Caki2 (cell line): ENCODE measurements at places on chromosomes 3 and 15. TPM values are rescaled to one million over a fixed set of nuclear protein-coding genes. Genes with fewer than 3 reads are reported as not detected.
A peak's percentile ranks its signal among the peaks of the same experiment; 100 is the strongest.

GRCh38 chr15:70341566-70341965 lies 243.8 kb upstream of the TLE3 start:
- DNase-seq: no peak

NME9 gene
- total RNA-seq: 0.57 TPM in 1 of 2 replicates, not detected in the other

DNA sequence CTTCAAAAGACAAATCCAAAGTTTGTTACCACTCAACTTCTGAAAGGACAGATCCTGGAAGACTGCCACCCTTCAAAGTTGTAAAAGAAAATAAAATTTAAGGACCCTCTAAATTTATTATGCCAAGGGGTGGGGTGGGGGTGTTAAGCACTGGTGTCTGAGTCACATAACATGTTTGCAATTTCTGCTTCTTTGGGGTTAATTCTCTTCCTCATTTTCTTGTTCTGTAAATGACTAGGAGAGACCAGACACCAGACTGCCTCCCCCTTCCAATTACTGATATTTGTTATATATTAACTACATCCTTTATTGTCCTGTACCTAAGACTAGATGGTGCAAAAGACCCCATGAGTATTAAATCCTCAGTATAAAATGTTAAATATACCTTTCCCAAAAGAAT lies 242.8 kb downstream of the ZNF385D start:
- no peak for DNase-seq

ZNF501 gene
- total RNA-seq: 2.1 and 3.8 TPM in 2 replicates

GABRR3 gene
- total RNA-seq: not detected in 2 replicates

DNA sequence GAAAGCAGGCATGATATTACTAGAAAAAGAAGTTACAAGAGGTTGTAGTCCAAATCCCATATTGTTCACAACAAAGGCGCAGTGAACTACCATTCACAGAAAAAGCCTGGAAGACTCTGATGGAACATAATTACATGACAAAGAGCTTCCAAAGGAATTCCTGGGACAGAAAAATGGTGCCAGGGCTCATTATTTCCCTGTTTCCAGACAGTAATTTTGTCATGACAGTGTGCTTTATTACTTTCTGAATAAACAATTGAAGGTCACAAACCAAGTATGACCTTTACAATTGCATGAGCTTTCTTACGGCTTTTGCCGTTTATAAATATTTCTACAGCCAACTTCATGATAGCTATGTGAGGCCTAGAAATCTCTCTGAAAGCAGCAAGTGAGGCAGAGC lies 61.0 kb downstream of the CYFIP1 start:
- DNase-seq: no peak

DNA sequence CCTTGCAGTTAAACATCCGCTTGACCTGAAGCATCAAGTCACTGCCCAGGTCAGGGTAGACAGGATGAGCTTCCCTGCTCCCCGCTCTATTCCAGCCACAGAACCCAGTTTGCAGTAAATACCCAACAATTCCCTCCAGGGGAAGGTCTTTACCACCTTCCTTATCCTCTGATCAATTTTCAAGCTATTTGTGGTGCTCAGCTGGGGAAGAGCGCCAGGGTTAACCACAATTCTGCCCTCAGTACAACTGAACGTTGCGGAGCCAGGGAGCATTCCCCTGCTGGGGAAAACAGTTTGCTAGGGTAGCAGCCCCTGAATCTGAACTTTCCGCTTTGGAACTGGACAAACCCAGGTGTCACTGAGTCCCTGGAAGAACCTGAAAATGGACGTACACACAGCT lies 28.5 kb downstream of the RBPMS2 start:
- no peak for DNase-seq

DNA sequence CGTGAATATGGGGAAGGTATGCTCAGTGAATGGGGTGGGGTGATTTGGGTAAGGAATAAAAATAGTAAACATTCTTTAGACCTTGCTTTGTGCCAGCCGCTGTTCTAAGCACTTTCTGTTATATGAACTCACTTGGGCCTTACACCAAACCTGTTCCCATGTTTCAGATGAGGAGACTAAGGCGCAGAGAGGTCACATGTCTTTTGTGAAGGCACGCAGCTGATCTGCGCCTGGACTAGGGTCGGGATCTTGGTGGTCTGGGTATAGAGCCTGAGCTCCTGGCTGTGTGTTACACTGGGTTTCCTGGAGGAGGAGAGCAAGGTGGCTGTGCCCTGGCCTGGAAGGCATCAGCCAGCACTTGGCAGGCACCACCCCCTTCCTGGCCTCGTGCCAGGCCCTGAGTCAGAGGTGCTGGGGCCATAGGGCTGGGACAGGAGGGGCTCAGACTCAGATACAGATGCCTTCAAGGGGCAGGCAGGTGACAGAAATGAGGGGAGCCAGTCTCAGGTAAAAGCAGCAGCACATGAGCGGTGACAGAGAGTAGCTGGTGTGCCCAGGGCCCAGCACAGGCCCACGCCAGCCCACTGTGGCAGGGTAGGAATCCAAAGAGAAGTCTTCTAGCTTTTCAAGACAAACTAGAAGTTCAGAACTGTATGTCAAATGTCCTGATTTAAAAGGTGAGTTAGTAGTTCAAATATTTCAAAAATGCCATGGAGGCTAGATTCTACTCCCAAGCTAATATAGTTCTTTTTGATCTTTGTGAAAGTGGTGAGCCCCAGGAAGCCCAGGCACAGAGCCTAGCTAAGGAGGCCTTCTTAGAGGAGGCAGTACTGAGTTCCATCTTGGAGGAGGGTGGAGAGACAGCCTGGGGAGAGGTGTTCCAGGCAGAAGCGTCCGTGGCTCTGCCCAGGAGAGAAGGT lies 83.1 kb downstream of the DNAJB8 start:
- peak; percentile 63 for DNase-seq

DNA sequence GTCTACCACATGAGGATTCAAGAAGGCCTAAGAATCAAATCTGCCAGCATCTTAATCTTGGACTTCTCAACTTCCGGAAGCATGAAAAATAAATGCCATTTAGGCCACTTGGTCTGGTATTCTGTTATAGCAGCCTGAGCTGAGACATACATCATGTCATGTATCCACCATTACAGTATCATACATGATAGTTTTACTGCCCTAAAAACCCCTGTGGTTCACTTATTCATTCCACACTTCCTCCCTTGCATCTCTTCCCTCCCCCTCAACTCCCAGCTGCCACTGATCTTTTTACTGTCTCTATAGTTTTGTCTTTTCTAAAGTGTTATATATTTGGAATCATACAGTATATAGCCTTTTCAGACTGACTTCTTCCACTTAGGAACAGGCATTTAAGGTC lies 161.8 kb downstream of the SNRK start:
- DNase-seq: no peak

GRCh38 chr3:141402476-141403171 lies 34.3 kb downstream of the ZBTB38 start:
- peak; percentile 52 for DNase-seq

SPINK8 gene
- not detected in 2 replicates for total RNA-seq
